ENCODE measurements at places on chromosomes 2 and 18.

- no peak for DNase-seq
Observed at GRCh38 chr2:215753808-215754207, 259.5 kb downstream of the MREG start.

DNA sequence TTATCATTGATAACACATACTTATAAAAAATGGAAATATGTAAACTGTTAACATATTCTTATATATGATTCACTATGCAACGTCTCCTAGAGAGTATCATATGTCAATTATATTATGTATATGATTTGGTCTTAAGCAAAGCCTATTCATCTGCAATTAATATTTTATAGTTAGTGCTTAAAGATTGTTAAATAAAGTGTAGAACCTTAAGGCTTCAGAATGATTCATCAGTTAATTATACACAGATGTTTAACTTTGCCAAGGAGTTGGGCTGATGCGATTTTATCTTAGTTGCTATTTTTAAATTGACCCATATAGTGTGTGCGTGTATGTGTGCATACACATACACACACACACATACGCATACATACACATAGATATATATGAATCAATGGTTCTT, 323.1 kb downstream of the RBM43 start:
- DNase-seq: no peak

GRCh38 chr2:17107871-17108270, 410.4 kb downstream of the RAD51AP2 start:
- no peak for DNase-seq

DNA sequence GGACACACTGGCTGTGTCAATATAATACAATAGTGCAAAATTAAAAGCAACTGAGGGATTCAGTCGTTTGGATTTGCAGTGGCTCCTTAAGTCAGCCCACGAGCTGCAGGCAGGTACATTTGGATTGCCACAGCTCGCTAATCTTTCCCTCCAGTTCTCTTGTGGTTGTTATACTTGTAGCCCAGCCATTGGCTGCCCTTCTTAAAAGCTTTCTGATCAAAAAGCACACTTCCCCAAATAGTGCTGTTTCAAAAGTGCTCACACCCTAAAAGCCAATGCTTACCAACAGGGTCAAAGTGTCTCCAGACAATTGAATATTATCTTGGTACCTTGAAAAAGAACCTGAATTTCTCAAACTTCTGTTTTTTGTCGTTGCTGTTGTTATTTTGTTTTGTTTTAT, 404.7 kb upstream of the FAM98A start:
- DNase-seq: no peak

DNA sequence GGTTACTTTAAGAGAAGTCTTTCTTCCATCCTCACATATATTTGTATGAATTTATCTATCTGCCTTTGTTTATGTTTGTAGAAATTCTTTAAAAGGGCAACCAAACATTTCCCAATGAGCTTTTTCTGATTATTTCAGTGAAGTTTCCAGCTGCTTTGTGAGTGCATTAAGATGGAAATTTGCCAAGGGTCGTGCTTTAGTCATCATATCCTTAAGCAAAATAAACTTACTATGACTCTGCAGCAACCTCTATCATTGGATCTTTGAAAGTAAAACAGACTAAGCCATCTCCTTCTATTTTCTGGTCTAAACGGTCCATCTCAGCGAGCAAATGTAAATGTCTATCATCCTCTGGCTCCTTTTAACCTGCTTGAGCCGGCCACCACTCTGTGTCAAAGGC, 489.3 kb downstream of the SOX11 start:
- DNase-seq: no peak

DNA sequence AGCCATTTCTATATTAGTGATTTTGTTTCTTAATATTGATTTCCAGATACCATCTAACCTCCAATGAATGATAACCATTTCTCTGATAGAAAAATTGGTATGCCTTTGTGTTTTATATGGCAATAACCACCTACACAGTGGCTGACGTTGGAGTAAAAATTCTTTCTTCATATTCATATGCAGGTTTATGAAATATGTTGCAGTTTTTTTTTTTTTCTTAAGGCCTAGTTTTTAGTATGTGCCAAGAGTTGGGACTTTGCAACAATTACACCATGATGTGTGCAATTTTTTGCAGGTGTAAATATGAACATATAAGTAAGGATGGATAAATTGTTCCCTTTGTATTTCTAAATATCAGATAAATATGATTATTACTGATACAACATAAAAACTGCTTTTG, 163.2 kb upstream of the MYO3B start:
- no peak for DNase-seq
